ENCODE measurements at places on chromosomes 1 and 21. TPM values are rescaled to one million over a fixed set of nuclear protein-coding genes. Genes with fewer than 3 reads are reported as not detected.
A peak's percentile ranks its signal among the peaks of the same experiment; 100 is the strongest.

DNA sequence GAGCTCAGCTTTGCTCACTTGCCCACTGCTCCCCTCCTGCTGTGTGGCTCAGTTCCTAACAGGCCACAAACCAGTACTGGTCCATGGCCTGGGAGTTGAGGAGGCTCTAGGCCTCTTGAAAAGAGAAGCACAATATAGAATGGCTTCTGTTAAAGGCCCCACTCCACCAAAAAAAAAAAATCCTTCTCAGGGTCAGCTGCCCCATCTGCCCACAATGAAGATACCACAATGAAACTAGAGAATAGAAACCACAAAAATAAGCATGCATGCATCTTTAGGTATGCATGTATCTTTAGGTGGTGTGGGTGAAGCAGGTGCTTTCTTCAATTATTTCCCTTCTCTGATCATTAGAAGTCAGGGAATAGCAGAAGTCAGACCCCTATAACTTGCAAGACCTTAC is 620.4 kb upstream of the BEND5 start:
- no peak for DNase-seq

DNA sequence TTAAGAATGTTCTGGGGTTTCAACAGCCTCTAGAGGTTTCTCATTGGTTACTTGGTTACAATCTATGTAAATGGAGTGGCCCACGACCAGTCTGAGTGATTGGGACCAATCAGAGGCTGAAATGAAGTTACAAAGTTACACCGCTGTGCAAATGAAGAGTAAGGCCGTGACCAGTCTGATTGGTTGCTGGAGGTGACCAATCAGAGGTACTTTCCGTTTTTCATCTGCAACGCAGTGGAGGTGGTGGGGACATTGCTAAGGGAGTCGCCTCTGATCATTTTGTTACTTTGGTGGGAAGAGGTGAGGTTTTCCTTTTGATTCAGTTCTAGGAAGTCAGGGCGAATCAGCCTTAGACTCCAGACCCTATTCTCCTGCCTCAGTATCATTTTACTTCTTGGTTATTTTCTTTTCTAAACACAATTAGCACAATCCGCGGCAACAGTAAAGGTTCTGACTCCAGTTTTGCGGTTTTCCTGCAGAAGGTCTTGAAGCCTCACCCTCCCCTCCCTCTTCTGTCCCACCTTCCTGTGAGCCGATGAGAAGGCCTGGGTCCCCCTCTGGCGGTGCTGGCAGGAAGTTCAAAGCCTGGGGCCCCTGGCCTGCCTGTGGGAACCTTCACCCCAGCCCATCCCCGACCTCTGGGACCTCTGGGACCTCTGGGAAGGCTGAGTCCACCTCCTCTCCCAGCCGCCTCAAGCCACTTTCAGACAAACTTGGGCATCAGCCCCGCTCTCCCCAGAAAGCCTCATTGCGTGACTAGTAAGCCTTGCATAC is 38.7 kb upstream of the TTC34 start:
- no peak for DNase-seq

DNA sequence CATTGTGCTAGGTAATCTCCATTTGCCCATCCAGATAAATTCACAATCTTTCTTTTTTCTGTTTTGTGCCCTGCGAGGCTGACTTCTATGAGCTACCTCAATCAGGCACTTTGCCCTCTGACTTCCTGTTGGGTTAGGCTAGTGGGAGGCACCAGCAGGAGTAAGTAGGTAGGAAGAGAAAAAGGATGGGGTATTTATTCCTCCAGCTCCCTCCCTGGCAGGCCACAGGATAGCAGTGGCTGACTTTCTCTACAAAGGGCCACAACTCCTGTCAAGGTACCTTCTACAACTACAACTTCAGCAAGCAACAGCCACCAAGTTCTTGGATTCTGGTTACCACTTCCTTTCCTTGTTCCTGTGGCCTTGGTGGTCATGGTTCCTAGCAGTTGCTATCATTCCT is 18.8 kb upstream of the GORAB start:
- no peak for DNase-seq

DNA sequence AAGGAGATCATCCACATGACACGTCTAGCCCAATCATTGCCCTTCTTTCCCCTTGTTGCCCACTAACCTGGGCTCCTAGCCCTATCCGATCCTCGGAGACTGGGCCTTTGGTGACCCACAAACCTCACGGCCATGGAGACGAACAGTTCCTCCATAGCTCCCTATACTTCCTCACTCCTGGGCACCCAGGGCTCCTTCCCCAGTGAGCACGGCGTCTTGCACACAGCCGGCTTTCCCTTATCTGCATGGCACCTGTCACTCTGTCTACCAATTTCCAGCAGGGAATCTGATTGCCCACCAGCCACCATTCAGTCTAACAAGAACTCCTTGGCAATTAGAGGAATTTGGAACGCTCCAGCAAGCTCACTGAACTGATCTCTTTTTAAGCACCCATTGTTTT is 3.1 kb downstream of the GNG4 start:
- no peak for DNase-seq

DNA sequence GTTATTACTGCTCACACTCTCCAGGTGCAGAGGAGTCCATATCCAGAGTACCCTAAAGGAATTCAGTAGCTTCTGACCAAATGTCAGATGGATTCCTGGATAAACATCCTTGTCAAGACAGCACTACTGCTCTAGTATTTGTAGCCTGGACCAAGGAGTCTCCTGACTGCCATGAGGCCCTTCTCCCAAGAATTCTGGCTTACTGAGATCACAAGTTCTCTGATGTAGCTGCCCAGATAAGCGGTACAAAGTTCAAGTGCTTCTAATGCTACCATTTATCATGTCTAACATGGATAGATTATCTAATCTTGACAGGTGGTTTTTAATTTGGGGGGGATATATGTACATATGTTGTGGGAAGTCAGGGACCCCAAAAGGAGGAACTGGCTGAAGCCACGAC is 196.6 kb upstream of the HMCN1 start:
- no peak for DNase-seq

DNA sequence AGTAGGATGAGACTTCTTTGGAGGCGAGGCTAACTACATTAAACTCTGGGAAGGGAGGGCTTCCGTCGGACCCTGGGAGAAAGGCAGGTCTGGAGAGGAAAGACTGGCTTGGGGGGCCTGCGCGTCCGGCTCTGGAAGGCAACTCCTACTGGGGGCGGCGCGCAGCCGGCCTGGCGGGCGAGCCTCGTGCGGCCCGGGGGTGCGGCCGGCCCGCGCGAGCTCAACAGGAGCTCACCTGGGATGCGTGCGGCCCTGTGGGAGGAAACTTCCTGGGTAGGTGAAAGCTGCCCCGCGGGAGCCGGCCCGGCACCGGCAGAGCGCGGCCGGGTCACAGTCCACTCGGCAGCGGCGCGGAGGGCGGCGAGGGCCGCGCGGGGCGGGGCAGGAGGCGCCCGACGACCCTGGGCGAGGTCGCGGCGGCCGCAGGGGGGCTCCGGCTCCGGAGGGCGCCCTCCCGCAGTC is 449 bp downstream of the EPS15 start:
- peak; percentile 86 for DNase-seq

DNA sequence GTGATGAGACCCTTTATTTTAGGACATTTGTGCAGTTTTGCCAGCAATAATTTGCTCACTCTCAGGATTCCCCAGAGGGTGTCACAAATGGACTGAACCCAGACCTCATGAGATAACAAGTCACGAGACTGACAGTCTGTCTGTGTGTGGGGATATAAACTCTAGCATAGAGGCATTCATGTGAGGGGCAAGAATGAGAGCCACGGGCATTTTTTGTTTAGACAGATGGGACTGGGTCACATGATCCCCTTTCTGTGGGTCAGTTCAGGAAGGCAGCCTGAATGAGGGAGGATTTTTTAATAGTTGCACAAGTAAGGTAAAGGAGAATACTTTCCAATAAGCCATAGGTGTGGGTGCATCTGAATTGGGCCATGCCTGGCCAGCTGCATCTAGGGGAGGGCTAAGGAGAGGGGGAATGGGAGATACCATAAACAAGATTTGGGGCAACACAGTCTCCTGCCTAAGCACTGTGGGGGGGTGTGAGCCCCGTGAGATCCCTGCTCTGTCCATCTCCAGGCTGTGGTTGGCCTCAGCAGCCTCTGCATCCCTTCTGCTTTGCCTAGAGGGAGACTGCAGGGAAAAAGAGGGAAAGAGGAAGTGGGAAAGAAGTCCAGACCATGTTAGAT is 66.6 kb downstream of the NAV1 start:
- DNase-seq, result no peak

Gene DYNLT5
- 0.28 TPM for total RNA-seq

- DNase-seq, result no peak
Observed at GRCh38 chr1:167447521-167448136, 70.7 kb downstream of the CD247 start.

GRCh38 chr1:219075121-219075879 is 98.4 kb upstream of the LYPLAL1 start:
- no peak for DNase-seq

Gene TTC4
- total RNA-seq, result 8.3 TPM

DNA sequence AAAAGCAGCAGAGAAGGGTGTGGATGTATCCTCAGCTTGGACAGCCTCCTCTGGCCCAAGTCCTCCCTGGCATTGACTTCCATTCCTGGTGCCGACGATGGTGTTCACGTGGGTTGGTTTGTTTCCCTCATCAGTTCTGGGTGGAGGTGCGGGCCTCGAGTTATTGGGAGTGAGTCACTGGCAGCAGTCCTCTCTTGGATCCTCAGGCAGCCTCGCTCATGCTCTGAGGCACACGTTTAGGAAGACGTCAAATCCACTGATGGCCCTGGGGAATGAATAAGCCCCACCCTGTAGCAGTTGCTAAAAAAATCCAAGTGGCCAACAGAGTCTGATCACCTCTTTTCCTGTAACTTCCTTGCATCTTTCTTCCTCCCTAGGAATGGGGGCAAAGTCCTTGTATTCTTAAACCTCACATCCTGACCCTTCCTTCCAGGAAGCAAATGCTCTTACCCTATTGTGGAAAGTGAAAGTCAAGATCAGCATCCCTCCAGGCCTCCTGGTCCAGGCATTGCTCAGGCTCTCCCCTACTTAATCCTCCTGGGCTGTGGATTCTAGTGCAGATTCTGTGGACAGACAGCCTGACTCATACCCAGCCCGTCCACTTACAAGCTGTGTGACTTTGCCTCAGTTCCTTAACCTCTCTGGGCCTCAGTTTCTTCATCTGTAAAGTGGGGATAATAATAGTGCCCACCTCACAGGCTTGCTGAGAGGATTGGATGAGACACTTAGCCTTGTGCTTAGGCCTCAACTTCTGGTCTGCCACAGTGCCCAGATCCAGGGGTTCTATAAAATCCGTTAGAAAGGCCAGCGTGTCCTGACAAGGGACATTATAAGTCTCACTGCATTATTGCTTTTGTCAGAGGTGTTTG is 111.1 kb downstream of the TLR5 start:
- DNase-seq, result no peak

Gene ADSS2
- total RNA-seq, result 9.3 TPM

GRCh38 chr21:32389337-32390015 is 3.3 kb downstream of the URB1 start:
- DNase-seq, result no peak
